ENCODE measurements at places on chromosomes 5 and 9. TPM values are rescaled to one million over a fixed set of nuclear protein-coding genes. Genes with fewer than 3 reads are reported as not detected.

Gene SPATA24
- total RNA-seq, result 2.5 TPM

Gene GPR151
- not detected for total RNA-seq

Gene ZNG1E
- total RNA-seq, result 29.0 TPM

Gene NDUFAF2
- 30.1 TPM for total RNA-seq

Gene ADAMTS16
- total RNA-seq, result not detected

Gene MYO10
- 6.7 TPM for total RNA-seq
